ENCODE measurements at places on chromosomes 6 and 20.

DNA sequence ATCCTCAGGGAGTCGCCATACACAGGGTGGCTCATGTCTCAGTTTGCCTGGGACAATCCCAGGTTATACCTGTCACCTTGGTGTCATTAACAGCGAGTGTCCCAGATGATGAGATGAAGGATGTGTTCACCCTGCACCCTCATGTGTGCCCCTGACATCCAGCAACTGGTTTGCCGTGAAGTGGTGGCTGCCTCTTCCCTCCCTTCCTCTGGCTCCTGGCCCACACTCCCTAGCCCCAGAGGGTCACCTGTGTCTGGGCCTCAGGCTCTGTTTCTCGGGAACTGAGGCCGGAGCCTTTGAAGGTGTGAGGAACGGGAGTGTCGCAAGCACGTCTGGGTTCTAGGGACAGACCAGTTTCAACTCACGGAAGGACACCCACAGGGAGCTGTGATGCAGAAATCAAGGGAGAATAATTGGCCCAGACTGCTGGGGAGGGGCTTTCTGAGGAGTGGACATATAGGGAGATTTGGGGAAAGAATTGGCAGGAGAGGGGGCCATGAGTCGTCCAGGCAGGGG, 35.8 kb upstream of the PHACTR3 start:
- DNase-seq = no peak

GRCh38 chr6:10567256-10568026, 46.3 kb downstream of the GCNT2 start:
- DNase-seq = no peak

- DNase-seq = no peak
These were observed 5.7 kb downstream of the VTA1 start for GRCh38 chr6:142152746-142153145.

DNA sequence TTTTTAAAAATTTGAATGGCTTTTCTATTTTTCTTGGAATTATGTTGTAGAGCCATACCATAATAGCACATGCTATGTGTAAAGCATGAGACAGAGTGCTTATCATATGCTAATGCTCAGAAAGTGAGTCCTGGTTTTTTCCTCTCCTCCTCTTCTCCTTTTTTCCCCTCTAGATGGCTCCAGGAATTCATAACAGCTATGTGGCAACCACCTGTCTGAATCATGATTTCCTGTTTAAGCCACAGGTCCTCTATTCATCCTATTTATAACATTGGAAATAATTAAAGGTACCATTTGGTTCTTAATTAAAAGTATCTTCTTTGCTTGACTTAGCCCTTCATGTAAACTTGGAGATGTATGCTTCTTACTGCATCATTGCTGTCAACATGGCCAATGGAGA, 260.0 kb upstream of the MAP3K7 start:
- DNase-seq = no peak

GRCh38 chr6:151806757-151807512, 547 bp upstream of the ESR1 start:
- DNase-seq = no peak

- no peak for DNase-seq
These were observed 24.7 kb downstream of the TTLL9 start for GRCh38 chr20:31894980-31895675.

DNA sequence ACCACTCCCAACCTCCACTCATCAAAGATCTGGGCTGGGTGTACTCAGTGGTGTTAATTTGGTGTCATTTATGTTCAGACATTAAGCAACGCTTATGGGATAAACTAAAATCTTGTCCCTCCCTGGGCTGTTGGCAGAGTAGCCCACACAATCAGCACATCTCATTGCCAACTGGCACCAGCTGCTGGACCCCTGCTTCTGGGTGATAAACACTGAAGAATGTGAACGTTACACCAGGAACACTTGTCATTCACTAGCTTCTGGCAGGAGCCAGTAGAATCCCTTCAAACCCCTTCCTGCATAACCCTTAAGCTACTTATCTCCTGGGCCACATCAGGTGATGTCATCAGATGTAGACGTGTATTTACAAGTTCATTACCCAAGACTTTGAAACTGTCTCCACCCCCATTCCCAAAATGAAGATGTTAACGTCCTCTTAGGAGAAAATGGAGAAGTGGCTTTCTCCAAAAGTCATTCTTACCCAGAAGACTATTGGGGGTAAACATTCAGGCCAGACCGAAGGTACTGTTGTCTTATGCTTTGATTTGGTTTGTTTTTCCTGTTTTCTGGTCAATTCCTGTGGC, 107.8 kb upstream of the CD93 start:
- no peak for DNase-seq

DNA sequence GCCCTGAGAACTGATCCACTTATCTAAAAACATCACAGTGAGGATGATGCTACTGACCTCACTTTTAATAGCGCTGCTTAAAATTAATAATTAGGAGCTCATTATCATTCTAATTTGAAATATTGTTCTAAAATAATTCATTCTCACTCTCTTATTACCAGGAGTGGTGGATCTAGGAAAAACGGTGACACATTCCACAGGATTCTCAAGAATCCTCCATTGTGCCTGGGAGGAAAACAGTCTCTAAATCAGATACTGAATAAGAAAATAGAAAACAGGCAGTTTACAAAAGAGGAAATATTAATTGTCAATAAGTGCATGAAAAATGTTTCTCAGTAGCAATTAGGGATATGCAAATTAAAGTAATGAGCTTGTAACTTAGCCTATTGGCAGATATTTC, 187.4 kb downstream of the TENT5A start:
- DNase-seq = no peak

GRCh38 chr6:34656378-34657036, 40.1 kb downstream of the ILRUN start:
- DNase-seq = no peak

- DNase-seq = no peak
These were observed 831.0 kb downstream of the TFAP2A start for GRCh38 chr6:9583753-9584352.

DNA sequence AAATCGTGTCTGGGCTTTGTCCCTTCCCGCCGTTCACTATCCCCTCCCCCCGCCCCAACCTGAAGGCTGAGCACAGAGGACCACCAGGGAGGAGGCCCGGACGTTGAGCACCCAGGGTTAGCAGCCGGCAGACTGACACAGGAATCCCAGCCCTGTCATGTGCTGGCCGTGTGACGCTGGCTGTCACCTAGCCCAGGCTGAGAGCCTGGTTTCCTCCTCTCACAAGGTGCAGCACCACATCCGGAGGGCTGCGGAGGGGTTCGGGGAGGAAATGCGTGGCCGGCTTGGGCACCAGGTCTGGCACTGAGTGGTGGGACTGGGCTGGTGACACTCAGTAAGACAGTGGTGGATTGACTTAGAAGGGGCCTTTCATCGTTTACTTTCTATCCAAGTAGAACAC, 4.6 kb upstream of the LSM14B start:
- DNase-seq = peak; percentile 54

GRCh38 chr6:15549371-15549770, 113.5 kb downstream of the DTNBP1 start:
- no peak for DNase-seq

- no peak for DNase-seq
These were observed 8.3 kb downstream of the BAK1 start for GRCh38 chr6:33571637-33572316.

- no peak for DNase-seq
These were observed 15.1 kb downstream of the ACSS1 start for GRCh38 chr20:25042531-25043498.

DNA sequence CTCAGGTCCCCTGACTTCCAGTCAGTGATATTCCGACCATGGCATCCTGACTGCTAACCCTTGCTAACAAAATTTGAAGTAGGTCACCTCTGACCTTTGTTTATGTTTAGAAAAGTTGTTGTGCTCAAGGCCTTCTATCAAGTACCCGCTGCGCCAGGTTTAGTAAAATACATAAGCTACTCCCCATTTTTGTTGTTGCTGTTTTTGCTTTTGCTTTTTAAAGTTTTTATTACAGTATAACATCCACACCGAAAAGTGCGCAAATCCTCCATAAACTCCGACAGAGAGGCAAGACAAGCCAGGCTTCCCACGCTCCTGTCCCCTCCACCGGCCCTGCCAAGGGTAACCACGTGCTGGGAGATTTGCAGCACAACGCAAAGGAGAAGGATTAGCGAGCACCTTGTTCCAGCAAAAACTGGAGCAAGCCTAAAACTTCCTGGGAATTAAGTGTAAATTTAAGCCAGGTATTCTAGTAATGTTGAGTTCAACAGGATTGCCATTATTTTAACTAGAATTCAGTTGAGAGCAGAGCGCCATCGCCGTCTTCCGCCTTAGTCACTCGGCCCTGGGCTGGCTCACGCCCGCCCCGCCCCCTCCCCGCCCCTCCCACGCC, 17.8 kb upstream of the HMGN4 start:
- no peak for DNase-seq

GRCh38 chr20:10696650-10697049, 22.9 kb upstream of the JAG1 start:
- no peak for DNase-seq

DNA sequence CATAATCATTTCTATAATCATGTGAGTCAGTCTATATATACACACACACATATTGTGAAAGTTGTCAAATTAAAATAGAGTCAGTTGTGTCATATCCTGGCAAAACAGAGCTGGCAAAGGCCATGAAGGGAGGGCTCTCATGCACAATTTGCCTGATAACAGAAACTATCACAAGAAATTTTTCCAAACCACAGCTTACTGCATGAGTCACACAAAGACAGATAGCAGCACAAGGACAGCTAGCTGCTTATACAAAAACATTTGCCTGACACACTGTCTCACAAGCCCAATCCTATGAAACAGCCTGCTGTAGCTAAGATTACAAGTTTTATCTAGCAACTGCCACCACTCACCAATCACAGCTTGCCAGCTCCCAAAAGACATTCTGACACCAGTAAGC, 848.5 kb upstream of the MAN1A1 start:
- no peak for DNase-seq

DNA sequence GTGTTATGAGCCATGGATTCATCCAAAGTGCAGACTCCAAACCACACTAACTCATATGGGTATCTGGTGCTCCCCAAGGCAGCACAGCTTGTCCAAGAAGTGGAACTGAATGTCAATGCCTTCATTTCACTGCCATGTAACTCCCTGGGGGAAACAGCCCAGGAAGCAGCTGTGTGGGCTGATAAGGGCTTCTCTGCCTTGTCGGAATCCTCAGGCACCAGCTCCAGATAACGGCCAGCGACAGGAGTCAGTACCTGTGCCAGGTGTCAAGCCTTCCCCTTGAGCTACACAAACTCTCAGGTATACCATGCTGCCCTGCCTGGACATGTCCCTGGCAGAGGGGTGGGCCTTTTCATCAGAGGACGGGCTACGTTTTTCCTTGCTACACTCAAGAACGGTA, 751.9 kb upstream of the CHD6 start:
- no peak for DNase-seq

DNA sequence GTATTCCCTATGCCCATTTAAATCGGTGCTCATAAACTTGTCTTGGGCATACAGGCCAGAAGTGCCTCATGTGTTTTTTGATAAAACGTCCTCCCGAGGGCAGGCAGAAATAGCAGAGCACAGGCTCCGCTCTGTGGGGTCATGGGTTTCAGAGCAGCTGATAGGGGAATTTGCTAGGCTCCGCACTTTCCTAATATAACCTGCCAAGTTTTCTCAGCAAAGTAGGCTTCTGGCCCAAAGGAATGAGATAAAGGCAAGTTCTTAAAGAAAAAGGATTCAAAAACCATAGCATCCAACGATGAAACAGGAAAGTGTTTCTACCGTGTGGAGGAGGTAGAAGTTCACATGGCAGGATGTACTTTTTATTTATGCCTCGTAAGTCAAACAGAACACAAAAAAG, 69.8 kb upstream of the RALGAPA2 start:
- no peak for DNase-seq

DNA sequence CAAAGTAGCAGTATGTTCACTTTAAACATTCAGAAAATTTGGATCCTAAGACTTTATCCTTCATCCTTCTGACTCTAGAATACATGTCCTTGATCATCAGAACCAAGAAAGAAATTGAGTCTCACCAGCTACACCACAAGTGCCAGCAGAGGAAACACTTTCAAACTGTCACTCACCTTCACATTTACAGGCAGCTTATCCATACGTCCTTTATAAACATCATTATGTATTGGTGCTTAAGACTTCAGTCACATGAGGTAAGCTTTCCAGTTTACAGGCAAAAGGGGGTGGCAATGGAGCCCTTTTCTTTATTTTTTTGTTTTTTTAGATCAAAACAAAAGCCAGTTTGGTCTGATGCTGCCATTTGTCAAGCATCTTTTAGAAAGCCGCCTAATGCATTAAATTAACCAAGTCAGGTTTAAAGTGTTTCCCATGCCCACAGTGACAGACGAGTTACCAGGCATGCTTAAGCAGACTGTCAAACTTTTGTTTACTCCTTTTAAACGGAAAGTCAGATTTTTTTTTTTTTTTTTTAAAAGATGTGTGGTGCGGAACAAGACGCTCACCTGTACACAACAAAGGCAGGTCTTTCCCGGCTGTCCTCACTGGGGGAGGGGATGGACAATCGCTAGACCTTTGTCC, 952 bp upstream of the BRPF3 start:
- DNase-seq = no peak

DNA sequence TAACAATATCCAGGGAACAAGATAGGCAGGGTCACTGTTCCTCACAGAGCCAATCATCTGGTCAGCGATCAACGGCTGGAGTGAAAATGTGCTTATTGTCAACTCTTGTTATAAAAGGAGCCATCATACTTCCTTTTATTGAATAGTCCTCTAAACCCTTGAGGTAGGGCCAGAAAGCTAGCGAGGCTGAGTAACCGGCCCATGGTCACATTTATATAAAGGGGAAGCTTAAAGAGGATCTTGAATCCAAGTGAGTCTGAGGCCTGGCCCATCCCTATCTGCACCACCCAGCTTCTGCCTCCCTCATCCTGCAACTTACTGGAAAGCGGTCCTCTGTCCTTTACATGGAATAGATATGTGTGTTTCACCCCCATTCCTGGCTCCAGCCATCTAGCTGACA, 9.5 kb downstream of the PHACTR3 start:
- DNase-seq = no peak

DNA sequence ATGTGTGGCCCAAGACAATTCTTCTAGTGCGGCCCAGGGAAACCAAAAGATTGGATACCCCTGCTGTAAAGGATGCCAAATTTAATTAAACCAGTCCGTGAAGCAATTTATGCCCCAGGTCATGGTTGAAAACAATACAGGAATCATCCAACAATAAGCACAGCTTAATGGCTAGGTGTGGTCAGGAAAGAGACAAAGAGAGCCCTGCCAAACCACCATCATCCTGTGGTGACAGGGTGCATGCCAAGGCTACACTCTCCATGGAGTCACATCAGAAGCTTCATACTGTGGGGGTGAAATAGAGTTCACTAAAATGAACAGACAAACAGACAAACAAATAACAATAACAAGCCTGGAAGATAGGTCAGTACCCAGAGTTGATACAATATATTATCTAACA, 62.7 kb downstream of the DZANK1 start:
- no peak for DNase-seq

- no peak for DNase-seq
These were observed 7.0 kb downstream of the SYNJ2 start for GRCh38 chr6:157988700-157989063.

GRCh38 chr20:51076786-51077685, 54.1 kb upstream of the KCNG1 start:
- DNase-seq = no peak

DNA sequence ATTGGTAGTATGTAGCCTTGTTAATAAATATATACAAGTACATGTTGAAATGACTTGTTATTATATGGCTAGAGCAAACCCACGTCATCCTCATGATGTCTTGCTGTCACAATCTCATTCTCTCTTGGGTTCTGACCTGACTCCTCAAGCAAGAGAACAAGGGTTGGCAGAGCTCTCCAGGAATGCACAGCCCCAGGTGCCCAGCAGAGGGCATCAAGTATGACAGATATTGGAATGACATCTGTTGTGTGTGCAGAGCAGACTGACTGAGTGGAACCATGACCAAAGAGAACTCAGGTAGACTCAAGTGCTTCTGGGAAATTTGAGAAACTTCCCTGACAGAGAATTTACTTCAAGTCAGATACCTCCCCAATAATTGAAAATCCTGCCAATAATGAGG, 90.6 kb downstream of the PAX1 start:
- DNase-seq = no peak

All from stimulated activated CD8-positive, alpha-beta memory T cell treated with anti-CD3 and anti-CD28 coated beads, Interleukin-15, amount 100 ng/mL, for 4 hours (primary cell).